Activated T-helper 1 cell treated with Interleukin-2 at 50 U/mL for 16 hours (primary cell): ENCODE measurements at places on chromosomes 12 and 14.
A peak's percentile ranks its signal among the peaks of the same experiment; 100 is the strongest.

- DNase-seq = no peak
Observed at GRCh38 chr14:98791661-98792060, 480.3 kb downstream of the BCL11B start.

DNA sequence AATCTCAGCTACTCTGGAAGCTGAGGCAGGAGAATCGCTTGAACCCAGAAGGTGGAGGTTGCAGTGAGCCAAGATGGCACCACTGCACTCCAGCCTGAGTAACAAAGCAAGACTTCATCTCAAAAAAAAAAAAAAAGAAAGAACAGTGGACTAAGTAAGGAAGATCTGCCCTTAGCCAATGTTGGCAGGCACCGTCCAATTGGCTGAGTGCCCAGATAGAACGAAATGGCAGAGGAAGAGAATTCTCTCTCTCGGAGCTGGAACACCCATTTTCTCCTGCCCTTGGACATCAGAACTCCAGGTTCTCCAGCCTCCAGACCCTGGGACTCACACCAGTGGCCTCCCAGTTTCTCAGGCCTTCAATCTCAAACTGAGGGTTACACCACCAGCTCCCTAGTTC is 49.9 kb downstream of the ESR2 start:
- no peak for DNase-seq

DNA sequence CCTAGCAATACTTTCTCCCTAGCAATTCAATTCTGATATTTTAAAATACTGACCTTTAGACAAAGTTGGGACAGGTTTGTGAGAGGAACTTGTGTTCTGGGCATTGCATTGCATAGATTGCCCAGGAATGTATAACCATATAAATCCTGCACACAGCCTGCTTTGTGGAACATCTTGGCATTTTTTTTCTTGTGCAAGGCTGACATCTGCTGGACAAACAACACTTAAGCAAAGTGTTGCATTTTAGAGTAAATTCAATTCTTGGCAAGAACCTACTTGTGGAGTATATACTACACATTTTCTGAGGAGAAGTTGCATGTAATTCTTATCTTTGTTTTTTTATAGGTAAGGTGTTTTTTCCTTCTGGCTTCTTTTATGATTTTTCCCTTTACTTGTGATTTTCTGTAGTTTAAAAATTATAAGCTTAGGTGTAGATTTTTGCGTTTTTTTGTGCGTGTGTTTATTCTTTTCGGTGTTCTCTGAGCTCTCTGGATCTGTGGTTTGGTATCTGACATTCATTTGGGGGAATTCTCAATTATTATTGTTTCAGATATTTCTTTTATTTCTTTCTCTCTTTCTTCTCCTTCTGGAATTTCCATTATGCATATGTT is 26.4 kb downstream of the TESPA1 start:
- DNase-seq = peak; percentile 23

DNA sequence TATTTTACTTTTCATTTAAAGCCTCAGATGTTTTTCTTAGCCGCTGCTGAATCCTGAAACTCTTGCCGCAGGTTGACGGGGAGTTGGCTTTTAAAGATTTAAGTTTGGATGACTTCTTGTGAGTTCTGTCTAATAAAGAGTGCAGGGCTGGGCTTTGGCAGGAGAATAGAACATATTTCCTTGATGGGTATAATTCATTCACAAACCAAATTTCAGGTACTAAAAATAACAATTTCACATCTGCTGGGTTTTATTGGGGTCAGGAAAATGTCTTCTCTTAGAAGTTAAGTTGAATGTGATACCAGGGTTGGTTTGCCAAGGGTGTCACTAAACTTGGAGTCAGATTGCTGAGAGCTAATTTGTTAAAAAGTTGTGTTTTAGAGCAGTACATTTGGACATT is 9.7 kb downstream of the SP1 start:
- DNase-seq = no peak

GRCh38 chr14:71497645-71498086 is 434.6 kb upstream of the RGS6 start:
- DNase-seq = no peak

GRCh38 chr14:105351920-105352851 is 37.6 kb downstream of the PACS2 start:
- DNase-seq = peak; percentile 75

DNA sequence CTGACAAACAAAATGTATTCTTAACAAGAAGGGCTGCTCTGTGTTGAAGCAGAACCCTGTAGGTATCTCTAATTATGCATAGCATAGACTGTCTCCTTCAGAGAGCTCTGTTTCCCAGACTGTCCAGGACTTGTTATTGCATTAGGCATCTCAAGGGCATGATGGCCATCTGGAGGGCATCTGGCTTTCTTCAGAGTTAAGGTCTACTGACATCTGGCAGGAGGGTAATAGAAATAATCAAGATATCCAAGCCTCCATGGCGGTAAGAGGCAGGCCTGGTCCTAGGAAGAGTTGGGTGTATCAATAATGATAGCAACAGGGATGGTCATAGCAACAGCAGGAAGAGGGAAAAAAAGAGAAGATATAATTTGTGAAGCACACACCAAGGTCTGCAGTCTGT is 161.2 kb downstream of the TTC8 start:
- DNase-seq = no peak

GRCh38 chr14:75640876-75641275 is 19.8 kb downstream of the ERG28 start:
- no peak for DNase-seq

- no peak for DNase-seq
Observed at GRCh38 chr14:91103116-91103515, 10.8 kb upstream of the DGLUCY start.

DNA sequence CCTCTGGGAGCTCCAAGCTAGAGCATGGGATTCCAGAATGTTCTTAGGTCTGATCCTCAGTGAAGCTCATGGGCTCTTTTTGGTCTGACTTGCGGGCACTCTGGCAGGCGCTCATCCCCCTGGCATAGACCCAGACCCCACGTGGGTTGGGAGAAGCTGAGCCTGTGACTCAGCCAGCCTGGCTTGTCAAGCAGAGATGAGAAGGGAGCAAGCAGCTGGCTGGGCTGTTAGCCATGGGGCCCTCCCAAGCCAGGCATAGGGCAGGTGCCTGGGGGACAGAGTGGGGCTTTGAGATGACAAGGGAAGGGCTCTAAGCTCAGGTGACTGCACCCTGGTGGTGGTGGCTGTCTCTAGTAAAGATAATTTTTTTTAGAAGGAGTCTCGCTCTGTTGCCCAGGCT is 80.3 kb upstream of the NOS1 start:
- no peak for DNase-seq

- DNase-seq = no peak
Observed at GRCh38 chr14:102901633-102902032, 20.8 kb upstream of the AMN start.

GRCh38 chr12:120199025-120199424 is 1.9 kb downstream of the RPLP0 start:
- no peak for DNase-seq

DNA sequence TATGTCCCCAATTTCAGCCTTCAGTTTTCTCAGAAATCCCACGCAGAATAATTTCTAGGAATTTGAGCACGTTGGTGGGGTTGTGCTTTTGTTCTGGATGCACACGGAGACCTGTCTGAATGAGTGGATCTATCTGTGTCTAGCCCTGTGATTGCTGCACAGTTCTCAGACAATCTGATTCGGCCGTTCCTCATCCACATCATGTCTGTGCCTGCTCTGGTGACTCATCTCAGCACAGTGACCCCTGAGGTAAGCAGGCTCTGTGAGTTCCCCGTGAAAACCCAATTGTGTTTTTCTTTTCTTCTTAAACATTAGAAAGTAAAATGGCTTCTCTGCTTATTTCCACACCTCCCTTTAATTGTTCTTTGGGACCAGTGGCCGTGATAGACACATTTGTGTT is 20.2 kb downstream of the UBE3B start:
- DNase-seq = no peak

GRCh38 chr12:27733052-27733656 is 22.5 kb downstream of the MRPS35 start:
- no peak for DNase-seq

DNA sequence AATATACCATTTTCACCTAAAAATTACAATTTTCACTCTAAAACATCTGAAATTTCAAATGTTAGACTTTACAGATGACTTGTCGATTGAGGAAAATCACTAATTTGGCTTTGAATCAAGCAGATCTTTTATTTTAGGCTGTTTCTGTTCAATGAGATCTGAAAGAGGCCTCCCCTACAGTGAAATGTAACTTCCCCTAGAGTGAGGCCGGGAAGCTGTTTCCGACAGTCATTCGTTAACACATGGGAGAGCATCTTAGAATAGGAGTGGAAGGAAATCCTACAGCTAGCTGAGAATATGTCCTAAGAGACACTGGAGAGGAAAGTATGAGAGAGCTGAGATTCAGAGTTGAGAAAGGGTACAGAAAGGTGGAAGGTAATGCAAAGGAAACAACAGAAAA is 5.7 kb upstream of the C14orf93 start:
- DNase-seq = no peak

GRCh38 chr12:116060764-116061163 is 216.7 kb downstream of the MED13L start:
- DNase-seq = no peak

GRCh38 chr14:80358112-80358511 is 146.8 kb upstream of the DIO2 start:
- no peak for DNase-seq
